A172 (cell line): ENCODE measurements at places on chromosomes 11 and 22.

GRCh38 chr11:46388619-46389449, 2.7 kb downstream of the CHRM4 start:
- DNase-seq: no peak

DNA sequence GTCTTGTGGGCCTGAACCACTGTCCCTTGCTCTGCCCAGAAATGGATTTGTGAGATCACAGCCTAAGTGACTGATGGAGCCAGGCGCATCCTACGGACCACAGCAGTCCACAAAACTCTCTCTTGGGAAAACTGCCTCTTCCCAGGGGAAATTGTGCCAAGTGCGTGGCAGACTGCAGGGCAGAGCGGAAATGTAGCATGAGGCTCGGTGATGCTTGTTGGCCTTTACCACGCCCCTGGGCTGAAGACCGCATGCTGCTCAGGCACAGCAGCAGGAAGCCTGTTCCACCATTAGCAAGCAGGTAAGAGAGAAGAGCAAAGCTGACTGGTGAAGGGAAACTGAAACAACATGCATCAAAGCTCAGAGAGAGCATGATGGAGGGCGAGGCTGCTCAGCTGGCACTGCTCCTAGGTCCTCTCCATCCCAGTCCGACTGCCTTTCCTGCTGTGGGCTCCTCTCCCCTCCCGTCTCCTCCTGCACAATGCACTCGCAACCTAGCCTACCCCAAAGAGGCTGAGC, 26.5 kb upstream of the SCARF2 start:
- DNase-seq: no peak

DNA sequence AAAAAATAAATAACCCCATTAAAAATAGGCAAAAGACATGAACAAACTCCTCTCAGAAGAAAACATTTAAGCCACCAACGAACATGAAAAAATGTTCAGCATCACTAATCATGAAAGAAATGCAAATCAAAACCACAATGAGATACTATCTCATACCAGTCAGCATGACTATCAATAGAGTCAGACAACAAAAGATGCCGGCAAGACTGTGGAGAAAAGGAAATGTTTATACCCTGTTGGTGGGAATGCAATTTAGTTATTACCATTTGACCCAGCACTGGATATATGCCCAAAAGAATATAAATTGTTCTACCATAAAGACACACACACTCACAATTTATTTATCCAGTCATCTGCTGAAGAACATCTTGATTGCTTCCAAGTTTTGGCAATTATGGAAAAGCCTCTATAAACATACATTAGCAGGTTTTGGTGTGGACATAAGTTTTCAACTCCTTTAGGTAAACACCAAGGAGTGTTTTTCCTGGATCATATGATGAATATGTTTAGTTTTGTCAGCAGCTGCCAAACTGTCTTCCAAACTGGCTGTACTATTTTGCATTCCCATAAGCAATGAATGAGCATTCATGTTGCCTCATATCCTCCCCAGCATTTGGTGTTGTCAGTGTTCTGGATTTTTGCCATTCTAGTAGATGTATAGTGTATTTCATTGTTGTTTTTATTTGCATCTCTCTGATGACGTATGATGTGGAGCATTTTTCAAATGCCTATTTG, 28.0 kb downstream of the OR8D1 start:
- peak; percentile 0 for DNase-seq

DNA sequence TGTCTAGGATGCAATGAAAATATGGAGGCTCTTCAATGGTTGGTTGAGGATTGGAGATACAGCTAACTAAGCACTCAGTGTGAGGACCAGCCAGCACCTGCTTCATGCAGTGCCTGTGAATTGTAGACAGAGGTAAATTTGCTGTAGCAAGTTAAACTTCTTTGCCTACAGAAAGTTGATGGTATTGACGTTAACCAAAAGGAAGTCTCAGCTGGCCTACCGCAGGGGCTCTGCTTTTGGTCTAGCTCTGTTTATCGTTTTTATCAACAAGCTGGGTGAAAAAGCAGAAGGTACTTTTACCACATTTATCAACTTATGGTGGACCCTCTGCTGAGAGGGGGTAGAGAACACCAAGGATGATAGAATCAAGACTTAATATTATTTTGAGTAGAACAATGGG, 51.6 kb downstream of the GRAMD1B start:
- DNase-seq: no peak

DNA sequence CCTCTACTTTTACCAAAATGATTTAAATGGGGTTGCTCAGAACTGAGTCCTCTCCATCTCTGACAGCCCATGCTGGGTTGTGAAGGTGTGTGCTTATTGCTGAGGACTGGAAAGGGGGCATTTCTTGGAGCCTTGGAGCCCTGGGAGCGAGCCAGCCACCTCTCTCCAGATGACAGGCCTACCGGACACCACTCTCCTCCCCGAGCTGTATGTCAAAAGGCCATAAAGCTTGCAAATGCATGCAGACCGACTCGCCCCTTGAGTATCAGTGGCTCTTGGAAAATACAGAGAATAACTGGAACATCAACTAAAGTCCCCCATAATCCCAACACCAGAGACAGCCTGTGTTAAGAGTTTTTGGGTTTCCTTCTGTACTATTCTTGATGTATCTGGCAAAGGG, 67.9 kb upstream of the PITPNB start:
- DNase-seq: no peak

GRCh38 chr11:126919147-126919823, 81.3 kb downstream of the KIRREL3 start:
- DNase-seq: no peak

- DNase-seq: no peak
Observed at GRCh38 chr11:124920870-124921609, 2.0 kb downstream of the HEPN1 start.

- DNase-seq: no peak
Observed at GRCh38 chr22:45376703-45377102, 36.7 kb downstream of the SMC1B start.

DNA sequence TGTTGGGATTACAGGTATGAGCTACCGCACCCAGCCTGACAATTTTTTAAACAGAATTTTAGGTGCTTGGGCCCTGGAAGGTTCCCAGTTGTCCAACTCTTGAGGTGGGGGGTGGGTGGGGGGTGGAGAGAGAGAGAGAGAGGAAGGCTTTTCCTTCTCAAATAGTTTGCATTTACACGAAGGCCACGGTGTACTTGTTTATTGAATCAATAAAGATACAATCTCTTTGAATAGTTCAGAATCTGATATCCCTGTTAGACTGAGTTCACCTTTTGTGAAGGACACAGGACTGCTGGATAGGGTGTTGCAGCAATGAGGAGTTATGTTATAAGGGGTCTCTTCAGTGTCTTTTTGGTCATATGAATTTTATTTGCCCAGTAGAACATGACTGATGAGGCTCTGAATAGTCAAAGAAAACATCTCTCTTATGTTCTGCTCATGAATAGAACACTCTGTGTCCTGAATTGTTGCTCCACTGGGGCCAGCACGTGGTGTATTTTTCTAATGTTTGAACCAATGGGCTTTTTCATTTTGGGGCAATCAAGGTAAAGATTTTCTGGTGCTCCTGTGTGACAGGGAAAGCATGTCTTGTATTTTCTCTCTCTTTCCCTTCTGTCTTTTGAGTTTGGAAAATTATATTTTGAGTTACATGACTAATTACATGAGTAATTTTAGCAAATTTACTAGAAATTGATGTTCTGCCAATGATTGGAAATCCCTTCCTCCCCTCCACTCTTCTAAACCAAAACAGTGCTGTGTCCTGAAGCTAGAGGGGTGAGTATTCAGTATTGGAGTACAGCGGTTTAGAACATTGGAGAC, 61.7 kb downstream of the PTPRJ start:
- no peak for DNase-seq

DNA sequence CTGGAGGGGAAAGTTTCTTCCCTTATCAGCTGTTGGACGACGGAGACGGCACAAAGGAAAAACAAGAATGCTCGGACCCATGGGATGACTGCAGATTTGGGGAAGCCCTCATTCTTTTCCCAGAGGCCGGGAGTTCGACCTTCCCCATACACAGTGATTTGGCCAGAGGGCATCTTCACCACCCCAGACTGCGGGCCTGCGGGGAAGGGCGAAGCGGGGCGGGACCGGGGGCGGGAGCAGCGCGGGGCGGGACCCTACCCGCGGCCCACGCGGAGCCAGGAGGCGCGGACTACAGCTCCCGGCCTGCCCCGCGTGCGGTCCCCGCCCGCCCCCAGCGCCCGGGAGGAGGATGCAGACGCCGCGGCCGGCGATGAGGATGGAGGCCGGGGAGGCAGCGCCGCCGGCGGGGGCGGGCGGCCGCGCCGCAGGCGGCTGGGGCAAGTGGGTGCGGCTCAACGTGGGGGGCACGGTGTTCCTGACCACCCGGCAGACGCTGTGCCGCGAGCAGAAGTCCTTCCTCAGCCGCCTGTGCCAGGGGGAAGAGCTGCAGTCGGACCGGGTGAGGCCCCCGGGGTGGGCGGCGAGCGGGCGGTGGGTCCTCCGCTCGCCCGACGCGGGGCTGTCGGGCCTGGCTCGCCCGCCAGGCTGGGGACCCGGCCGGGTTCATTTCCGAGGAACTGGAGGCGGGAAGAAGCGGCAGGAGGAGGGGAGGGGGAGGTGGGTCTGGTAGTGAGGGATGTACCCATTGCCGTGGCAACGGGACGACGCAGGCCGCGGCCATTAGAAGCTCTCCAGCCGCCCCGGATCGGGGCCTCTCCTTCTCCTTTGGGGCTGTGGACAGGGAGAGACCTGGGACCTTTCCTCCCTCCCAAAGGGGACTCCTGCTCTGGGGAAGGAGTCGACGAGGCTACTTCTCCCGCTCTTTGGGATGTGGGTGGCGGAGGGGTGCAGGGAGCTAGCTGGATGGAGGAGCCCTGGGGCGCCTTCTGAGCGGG, at the start of gene KCTD17:
KCTD17 (plus strand) TSS at position 352 of the 995 bp plus-strand sequence; CDS start at position 371, 19 bp downstream.
- DNase-seq: peak; percentile 5

DNA sequence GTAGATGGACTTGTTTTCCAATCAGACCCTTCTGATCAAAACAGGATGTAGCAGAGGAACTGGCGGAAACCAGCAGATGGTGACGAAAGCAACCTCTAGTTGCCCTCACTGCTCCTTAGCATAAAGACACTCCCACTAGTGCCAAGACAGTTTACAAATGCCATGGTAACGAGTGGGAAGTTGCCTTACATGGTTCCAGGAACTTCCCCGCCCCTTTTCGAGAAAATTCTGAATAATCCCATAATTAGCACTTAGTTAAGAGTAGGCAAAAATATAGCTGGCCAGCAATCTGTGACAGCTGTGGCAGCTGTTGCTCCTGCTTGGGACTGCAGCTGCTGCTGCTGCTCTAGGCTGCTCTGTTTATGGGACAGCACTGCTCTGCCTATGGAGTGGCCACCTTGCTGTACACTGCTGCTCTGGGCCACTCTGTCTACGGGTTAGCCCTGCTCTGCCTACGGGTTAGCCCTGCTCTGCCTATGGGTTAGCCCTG, 33.4 kb upstream of the SORL1 start:
- no peak for DNase-seq
